ENCODE measurements at places on chromosomes 5 and 9.

- DNase-seq = no peak
Observed at GRCh38 chr9:130236436-130236985, 29.0 kb upstream of the HMCN2 start.

DNA sequence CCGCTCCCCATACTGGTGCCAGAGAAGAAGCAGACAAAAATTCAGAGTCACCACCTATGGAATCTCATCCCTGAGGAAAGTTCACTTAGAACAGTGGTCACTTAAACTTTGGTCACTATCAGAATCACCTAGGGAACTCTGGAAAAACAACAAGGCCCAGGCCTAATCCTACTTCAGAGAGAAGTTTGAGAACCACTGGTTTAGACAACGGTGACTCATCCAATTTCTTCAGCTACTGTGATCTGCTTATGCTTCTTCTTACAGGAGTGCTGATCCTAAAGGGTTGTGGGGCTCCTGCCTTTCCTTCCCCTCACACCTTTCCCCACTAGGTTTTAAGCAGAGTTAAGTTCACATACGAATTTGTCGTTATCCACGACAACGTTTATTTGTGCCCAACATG is 194.7 kb upstream of the KLF4 start:
- no peak for DNase-seq

DNA sequence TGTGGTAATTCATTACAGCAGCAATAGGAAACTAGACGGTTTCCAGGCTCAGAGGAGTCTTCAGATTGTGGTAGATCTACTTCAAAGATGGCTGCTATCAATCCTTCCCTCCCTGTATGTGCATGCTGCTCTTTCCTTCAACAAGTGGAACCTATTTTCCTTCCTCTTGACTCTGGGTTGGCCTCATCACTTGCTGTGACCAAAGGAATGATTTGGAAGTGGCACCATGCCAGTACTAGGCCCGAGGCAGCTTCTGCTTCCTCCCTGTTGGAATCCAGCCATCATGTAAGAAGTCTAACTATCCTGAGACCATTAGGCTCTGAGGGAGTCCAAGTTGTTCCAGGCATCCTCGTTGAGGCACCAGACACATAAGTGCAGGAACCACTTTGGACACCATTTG is 46.5 kb upstream of the MCTP1 start:
- no peak for DNase-seq

GRCh38 chr9:3842839-3843238 is 317.0 kb upstream of the RFX3 start:
- DNase-seq = no peak

DNA sequence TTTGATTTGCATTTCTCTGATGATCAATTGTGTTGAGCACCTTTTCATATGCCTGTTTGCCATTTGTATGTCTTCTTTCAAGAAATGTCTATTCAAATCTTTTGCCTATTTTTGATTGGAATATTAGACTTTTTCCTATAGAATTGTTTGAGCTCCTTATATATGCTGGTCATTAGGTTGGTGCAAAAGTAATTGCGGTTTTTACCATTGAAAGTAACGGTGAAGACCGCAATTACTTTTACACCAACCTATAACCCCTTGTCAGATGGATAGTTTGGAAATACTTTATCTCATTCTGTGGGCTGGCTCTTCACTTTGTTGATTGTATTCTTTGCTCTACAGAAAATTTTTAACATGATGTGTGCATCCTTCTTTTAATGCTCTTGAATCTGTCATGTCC is 113.2 kb upstream of the PRRC1 start:
- DNase-seq = no peak

GRCh38 chr9:86515221-86515620 is 161.0 kb upstream of the TUT7 start:
- DNase-seq = no peak

DNA sequence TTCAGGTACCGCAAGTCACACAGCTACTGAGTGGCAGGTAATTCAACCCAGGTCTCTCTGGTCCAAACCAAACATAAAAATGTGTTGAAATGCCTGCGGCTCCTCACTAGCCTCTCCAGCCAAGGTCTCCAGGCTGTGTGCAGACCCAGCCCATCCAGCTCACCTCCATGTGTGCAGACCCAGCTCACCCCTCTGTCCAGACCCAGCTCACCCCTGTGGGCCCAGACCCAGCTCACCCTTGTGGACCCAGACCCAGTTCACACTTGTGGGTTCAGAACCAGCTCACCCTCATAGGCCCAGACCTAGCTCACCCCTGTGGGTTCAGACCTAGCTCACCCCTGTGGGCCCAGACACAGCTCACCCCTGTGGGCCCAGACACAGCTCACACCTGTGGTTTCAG is 188.0 kb upstream of the ADCY2 start:
- DNase-seq = no peak

DNA sequence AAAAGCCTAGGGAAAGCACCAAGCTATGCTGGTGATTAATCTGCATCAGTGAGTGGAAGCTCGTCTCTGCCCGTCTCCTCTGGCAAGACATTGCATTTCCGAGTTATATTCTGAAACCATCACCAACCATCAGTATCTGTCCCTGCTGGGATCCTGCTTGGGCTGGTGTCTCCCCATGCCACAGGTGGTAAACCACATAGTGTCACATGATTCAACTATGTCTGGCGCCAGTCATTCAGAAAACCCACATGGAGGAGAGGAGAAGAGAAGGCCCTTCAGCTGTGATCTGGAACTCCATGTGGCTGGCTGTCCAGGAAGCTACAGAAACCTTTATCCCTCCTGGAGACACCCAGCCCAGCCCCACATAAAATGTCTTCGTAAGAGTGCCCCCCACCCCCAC is 4.8 kb downstream of the IL9 start:
- DNase-seq = no peak

All from GM10248 (cell line).